ENCODE measurements at places on chromosomes 16 and 17. TPM values are rescaled to one million over a fixed set of nuclear protein-coding genes. Genes with fewer than 3 reads are reported as not detected.

DNA sequence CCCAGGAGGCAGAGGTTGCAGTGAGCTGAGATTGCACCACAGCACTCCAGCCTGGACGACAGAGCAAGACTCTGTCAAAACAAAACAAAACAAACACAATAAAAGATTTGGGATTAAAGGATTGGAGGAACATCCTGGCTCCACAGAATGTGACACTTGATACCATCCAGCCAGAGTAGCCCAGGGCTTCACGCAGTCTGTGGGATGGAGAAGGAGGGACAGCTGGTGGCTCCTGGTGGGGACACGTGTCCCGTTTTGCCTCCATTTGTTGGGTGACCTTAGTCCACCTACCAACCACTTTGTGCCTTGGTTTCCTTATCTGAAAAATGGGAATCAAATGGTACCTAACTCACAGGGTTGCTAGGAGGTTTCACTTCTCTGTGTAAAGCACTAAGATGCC lies 12.4 kb upstream of the CYB561 start:
- DNase-seq = no peak

DNA sequence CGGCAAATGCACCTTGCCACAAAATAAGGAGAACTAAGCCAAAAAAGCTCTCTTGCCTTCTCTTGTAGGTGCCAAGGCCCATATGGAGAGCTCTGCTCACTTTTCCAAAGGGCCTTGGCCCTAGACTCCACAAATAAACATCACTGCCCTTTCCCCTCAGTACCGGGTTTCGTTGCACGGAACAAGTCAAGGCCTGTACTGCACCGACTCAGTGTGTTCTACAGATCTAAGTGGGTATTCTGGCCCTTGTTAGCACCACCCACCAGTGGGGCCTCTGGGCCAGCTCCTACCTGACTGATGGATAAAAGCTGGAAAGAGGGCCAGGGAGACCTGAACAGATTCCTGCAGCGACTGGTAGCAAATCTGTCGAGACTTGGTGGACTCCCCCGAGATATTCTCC lies 43.7 kb upstream of the GSG1L start:
- DNase-seq = no peak

GRCh38 chr17:76272541-76273444 lies 7.6 kb downstream of the UBALD2 start:
- DNase-seq = no peak

SLC52A1 gene
- total RNA-seq = not detected

GNAO1 gene
- total RNA-seq = 1.8 TPM

GRCh38 chr17:68957944-68958343 lies 2.8 kb upstream of the ABCA8 start:
- no peak for DNase-seq

DNA sequence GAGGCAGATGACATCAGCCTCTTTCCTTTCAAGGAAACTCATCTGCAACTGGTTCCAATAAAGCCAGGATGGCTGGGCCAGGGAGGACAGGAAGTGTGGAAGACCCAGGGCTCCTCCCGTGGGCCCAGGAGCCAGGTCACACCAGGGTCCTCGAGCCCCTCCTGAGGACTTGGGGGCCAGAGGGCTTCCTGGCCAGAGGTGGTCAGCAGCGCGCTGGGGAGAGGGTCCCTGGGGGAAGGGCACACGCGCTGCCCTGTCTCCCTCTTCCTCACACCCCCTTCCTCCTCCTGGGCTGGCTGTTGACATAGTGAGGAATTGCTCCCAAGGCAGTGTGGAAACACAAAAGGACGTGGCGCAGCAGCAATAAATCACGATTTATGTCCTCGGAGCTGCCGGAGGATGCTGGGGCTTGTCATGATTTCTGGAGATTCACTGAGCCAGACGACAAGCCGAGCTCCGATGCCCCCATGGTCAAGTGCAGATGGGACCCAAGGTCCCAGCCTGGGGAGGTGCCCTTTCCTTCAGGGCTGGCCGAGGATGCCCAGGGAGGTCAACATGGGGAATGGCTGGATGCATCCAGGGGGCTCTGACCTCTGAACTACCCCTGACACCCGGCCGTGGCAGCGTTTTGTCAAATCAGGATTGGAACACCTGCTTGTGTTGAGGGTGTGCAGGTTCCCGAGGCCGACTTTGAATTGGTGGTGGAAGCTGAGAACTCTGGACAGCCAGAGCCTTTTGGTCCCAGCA lies 152.6 kb downstream of the IRF8 start:
- DNase-seq = no peak

DNA sequence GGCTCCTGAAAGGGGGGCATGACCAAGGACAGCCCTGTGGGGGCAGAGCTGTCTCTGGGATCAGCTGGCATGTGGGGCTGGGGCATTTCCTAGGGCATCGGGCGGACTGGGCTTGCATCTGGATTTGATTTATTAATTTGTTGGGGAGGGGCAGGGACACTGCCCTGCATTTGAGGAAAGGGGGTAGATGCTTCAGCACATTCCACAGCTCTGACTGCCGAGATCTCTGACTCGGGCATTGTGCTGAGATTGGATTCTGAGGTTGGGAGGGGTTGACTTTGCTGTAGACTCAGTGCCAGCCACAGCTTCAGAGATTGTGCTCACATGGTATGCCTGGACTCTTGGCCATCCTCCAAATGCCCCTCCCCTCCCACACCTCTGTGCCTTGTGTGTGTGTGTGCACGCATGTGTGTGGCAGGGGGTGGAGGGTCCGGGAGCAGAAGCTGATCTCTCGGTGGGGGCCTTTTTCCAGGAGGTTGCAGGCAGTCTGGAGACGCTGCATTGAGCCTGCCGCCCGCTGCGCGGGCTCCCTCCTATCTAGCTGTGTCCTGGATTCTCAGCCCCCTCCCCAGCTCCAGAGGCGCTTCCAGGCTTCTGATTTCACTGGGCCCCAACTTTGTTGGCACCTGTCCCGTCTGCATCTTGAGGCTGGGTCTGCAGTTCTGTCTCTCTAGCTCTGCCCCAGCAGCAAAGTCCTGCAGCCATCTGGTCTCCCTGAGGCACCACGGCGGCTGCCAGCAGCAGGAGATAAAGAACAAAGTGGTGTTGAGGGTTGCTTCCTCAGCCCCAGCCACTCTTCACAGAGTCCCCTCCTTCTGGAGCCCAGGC lies 14.9 kb downstream of the IGFBP4 start:
- DNase-seq = no peak

DNA sequence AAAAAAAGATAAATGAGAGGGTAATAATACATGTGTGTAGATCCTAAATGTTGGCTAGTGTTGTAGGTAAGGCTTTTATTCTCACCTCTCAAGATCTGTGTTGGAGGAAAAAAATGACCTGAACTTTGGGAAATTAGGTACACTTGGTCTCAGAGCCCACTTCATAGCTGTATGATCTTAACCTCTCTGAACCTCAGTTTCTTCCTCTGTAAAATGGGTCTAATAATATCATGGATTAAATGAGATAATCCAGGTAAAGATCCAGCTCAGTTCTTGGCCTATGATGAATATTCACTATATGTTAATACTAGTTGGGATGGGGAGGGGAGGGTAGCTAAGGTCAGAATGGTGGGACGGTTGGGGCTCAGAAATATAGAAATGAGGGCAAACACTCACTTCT lies 24.3 kb upstream of the GPRC5B start:
- DNase-seq = no peak

- DNase-seq = no peak
Measured at GRCh38 chr17:29844339-29845048, 85.5 kb downstream of the SSH2 start.

TLCD3B gene
- total RNA-seq = not detected

DNA sequence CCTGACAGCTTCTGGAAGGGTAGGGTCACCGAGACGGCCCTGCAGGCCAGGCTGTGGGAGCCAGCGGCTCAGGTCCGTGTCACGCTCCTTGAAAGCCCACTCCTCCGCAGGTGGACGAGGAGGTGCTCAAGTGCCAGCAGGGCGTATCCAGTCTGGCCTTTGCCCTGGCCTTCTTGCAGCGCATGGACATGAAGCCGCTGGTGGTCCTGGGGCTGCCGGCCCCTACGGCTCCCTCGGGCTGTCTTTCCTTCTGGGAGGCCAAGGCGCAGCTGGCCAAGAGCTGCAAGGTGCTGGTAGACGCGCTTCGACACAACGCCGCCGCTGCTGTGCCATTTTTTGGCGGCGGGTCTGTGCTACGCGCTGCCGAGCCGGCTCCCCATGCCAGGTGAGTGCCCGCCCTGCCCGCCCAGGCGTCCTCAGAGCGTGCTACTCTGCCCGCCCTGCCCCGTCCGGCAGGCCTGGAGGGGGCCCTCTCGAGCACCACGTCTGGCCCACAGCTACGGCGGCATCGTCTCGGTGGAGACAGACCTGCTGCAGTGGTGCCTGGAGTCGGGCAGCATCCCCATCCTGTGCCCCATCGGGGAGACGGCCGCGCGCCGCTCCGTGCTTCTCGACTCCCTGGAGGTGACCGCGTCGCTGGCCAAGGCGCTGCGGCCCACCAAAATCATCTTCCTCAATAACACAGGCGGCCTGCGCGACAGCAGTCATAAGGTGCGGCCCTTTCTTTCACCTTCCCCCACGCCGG lies 1.3 kb downstream of the NAGS start:
- peak; percentile 23 for DNase-seq

GRCh38 chr17:73652886-73653480 lies 8.7 kb upstream of the SDK2 start:
- no peak for DNase-seq

DNA sequence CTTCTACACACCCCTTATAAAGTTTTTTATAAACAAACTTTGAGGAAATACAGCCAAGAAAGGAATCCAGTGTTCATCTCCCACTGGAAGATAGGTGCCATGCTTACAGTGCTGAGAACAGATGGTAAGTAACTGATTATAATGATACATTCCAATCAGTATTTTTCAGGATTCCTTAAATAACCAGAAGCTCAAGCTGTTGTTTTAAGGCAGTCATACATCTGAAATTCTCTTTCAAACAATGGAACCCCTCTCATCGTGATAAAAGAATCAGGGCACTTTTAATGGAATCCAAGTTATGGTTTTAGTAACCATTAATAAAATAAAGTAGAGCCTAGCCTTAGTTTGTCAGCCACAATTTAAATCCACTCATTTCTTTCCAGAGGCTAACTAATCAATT lies 56.1 kb upstream of the STAC2 start:
- DNase-seq = no peak

GRCh38 chr17:57326764-57327163 lies 70.4 kb downstream of the MSI2 start:
- DNase-seq = no peak

GRCh38 chr17:50139950-50140885 lies 10.3 kb upstream of the SAMD14 start:
- DNase-seq = peak; percentile 82

DNA sequence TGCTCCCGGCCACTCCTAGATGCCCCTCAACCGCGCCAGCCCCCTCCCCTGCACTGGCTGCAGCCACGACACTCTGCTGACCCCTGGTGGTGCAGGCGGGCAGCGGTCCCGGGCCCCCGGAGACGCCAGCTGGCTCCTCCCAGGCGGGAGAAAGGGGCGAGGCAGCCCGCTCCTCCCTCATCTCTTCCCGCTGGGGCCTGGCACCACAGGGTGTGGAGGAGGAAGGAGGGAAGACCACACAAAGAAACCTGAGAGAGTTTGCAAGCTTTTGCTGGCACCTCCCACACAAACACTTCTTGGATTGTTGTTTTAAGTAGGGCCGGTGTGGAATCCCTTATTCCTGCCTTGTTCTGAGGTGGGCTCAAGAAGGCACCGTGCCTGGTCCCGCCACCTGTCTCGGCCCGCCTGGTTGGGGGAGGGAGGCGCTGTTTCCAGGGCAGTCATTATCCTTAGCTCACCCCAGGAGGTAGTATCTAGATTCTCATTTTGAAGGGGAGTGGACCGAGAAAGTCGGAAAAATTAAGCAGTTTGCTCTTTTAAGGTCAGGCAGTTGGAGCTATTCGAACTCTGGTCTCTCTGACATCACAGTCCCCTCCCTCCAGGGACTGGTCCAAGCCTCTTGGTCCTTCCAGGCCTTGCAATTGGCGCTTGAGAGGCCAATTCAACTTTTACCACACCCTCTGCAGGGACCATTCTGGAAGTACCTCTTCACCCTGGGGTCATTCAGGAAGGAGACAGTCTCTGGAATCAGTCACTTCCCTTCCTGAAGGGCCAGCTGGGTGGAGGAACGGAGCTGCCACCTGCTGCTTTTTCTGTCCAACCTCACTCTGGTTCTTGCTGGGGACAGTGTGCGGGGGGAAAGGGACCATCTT lies 959 bp upstream of the ANKRD13B start:
- DNase-seq = peak; percentile 90

DNA sequence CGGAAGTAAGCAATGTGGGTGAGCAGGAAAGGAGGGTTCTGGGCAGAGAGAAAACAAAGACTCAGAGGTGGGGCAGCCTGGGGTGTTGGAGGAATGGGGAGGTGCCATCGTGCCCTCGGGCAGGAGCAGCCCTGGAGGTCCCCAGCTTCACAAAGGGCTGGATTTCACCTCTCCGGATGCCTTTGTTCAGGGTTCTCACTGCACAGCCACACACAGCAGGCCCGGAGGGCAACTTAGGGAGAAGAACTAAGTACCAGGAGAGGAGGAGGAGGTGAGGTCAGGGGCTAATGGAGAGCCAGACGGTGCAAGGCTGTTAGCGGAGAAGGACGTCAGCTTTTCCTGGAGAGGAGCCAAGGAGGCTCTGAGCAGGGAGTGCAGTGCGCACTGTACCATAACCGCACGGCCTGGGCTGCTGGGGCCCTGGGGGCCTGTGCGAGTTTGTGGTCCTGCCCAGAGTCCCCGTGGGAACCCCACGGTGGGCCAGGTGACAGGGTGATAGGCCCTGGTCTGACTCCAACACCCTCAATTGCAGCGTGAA lies 9.3 kb downstream of the ARRB2 start:
- peak; percentile 73 for DNase-seq

KRT31 gene
- total RNA-seq = not detected

DNA sequence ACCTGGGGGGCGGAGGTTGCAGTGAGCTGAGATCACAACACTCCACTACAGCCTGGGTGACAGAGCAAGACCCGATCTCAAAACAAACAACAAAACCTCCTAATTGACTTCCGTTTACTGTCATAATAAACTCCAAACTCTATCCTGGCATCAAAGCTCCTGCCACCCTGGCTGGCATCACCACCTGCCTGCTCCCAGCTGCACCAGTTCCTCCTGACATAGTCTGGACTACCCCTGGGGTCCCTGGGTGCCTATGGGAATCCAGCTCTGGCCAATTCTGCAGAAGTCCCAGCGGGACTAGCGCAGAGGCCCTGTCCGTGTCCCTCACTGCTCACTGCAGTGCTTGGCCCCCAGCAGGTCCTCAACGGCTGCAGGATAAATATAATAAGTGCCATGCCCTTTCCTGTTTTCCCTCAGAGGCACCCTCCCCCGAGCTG lies 723 bp downstream of the NTHL1 start:
- DNase-seq = no peak

GRCh38 chr16:15598648-15599190 lies 44.2 kb downstream of the MARF1 start:
- no peak for DNase-seq

IL17C gene
- not detected for total RNA-seq

Data from adrenal gland (tissue), 19 donors.